ENCODE measurements at places on chromosomes 6 and 20. TPM values are rescaled to one million over a fixed set of nuclear protein-coding genes. Genes with fewer than 3 reads are reported as not detected.

The DDO gene
- 0.88 TPM for total RNA-seq

GRCh38 chr6:27492631-27493190 lies 19.8 kb upstream of the ZNF184 start:
- H3K4me1 ChIP-seq = no peaks in the 10 kb centered on the region
- no peak for DNase-seq
- H3K27me3 ChIP-seq = peaks cover 14% of the 10 kb centered on the region
- no peaks in the 10 kb centered on the region for H3K36me3 ChIP-seq
- H3K4me3 ChIP-seq = no peak overlapping the region

GRCh38 chr6:130935978-130936377 lies 108.8 kb downstream of the SMLR1 start:
- no peaks in the 10 kb centered on the region for H3K27me3 ChIP-seq
- peak overlapping the region; percentile 2 for H3K27ac ChIP-seq
- no peak for DNase-seq
- H3K36me3 ChIP-seq = no peaks in the 10 kb centered on the region
- H3K4me1 ChIP-seq = peaks cover 10% of the 10 kb centered on the region

DNA sequence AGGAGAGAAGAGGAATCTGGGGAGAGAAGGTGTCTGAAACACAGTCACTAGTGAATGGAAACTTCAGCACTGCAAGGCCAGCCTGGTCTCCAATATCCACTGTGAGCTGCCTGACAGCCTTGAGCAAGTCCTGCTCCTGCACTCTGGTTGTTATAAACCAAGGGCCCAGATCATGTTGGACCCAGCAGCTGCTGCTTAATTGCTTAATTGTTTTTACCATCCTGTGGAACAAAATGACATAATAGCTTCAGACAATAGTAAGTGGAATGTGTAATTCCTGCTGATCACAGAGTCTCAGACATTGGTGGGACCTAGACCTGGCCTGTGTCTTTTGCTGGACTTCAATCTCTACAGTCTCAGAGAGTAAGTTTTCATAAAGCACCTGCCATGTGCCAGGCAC lies 833.7 kb downstream of the TFAP2A start:
- H3K27me3 ChIP-seq = no peaks in the 10 kb centered on the region
- no peak for DNase-seq
- H3K27ac ChIP-seq = no peak overlapping the region
- H3K4me3 ChIP-seq = no peak overlapping the region
- H3K4me1 ChIP-seq = no peaks in the 10 kb centered on the region

The STX7 gene
- total RNA-seq = 61.9 TPM

DNA sequence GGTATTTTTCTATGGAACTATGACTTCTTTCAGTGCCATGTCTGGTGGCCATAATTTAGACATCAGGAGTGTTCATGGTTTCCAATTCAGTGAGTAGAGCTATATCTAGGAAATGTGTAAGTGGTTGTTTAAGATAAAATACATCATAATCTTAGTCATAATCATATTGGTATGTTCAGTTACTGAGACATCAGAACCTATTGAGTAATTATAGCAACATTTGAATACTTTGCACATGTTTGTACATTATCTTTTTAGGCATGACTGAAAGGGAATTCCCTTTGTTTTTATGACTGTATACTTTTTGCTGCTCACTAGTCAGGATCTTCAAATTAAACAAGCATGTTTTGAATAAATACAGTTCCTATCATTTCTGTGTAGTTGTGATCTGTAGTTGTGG lies 64.0 kb downstream of the STXBP5 start:
- H3K4me1 ChIP-seq = no peaks in the 10 kb centered on the region
- H3K4me3 ChIP-seq = no peak overlapping the region
- DNase-seq = no peak
- no peak overlapping the region for H3K27ac ChIP-seq
- H3K36me3 ChIP-seq = no peaks in the 10 kb centered on the region

GRCh38 chr6:107219851-107220250 lies 104.5 kb upstream of the BEND3 start:
- no peak for DNase-seq
- no peaks in the 10 kb centered on the region for H3K4me1 ChIP-seq
- H3K27ac ChIP-seq = no peak overlapping the region
- no peak overlapping the region for H3K4me3 ChIP-seq
- H3K27me3 ChIP-seq = no peaks in the 10 kb centered on the region

GRCh38 chr6:106014955-106015354 lies 71.2 kb upstream of the PRDM1 start:
- no peak for DNase-seq
- H3K27ac ChIP-seq = no peak overlapping the region
- no peaks in the 10 kb centered on the region for H3K4me1 ChIP-seq
- H3K36me3 ChIP-seq = no peaks in the 10 kb centered on the region
- no peak overlapping the region for H3K4me3 ChIP-seq

GRCh38 chr6:108596956-108597355 lies 36.2 kb downstream of the FOXO3 start:
- no peaks in the 10 kb centered on the region for H3K36me3 ChIP-seq
- H3K27me3 ChIP-seq = no peaks in the 10 kb centered on the region
- H3K4me1 ChIP-seq = peaks cover 15% of the 10 kb centered on the region
- H3K4me3 ChIP-seq = no peak overlapping the region

DNA sequence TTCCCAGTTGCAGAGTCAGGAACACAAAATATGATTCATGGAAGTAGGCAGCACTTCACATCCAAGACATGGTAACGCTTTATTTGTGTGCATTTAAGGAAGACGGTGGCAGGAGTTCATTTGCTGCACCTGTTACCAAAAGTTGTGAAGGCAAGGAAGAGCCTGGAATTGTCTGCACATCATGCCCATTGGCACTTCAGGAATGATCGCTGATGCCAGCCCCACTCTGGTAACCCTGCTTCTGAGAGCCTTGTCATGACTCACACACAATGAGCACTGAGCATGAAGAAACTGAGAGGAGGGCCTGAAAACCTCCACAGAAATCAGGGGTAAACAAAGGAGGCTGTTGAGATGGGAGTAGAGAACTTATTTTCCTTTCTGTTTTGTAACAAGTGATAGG lies 181.1 kb downstream of the RPS12 start:
- no peaks in the 10 kb centered on the region for H3K4me1 ChIP-seq
- no peak overlapping the region for H3K4me3 ChIP-seq
- no peak overlapping the region for H3K27ac ChIP-seq

- no peak overlapping the region for H3K4me3 ChIP-seq
- H3K27me3 ChIP-seq = no peaks in the 10 kb centered on the region
- no peaks in the 10 kb centered on the region for H3K36me3 ChIP-seq
- no peaks in the 10 kb centered on the region for H3K4me1 ChIP-seq
Observed at GRCh38 chr6:2103765-2104523, 141.5 kb downstream of the GMDS start.

- DNase-seq = no peak
- H3K27me3 ChIP-seq = peaks cover 36% of the 10 kb centered on the region
- no peaks in the 10 kb centered on the region for H3K36me3 ChIP-seq
- H3K4me1 ChIP-seq = no peaks in the 10 kb centered on the region
- no peak overlapping the region for H3K4me3 ChIP-seq
Observed at GRCh38 chr6:50815436-50816114, 3.1 kb upstream of the TFAP2B start.

DNA sequence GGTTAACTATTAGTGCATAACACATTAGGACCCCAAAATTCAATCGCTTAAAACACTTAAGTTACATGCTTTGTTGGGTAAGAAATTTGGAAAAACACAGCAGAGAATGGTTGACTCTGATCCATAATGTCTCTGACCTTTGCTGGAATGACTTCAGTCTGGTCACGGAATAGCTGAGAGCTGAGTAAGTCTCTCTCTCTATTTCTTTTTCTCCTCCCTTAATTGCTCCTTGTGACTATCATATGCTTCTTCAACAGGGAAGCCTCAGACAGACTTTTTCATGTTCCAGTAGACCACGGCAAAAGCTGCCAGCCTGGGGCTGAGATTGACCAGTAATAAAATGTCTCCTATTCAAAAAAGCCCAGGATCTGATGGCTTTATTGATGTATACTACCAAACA lies 4.8 kb downstream of the OR12D1 start:
- DNase-seq = no peak
- no peaks in the 10 kb centered on the region for H3K36me3 ChIP-seq
- no peaks in the 10 kb centered on the region for H3K27me3 ChIP-seq
- no peaks in the 10 kb centered on the region for H3K4me1 ChIP-seq
- H3K4me3 ChIP-seq = no peak overlapping the region

The PPP2R5D gene
- 28.7 TPM for total RNA-seq

DNA sequence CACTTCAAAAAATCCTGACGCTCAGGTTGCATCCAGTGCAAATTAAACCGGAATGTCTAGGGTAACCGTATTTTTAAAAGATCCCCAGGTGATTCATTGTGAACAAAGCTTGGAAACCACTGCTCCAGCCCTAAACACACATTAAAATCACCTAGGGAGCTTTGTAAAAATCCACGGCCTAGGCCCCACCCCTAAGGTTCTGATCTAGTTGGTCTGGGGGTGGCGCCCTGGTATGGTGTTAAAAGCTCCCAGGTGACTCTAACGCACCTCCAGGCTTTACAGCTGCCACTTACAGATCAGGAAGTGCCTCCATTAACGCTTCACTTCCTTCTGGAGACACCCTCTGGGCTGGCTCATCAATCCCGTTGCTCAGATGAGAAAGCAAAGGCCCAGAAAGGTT lies 92.2 kb downstream of the GRM4 start:
- no peak for DNase-seq
- no peak overlapping the region for H3K4me3 ChIP-seq
- no peaks in the 10 kb centered on the region for H3K27me3 ChIP-seq
- no peak overlapping the region for H3K27ac ChIP-seq
- H3K4me1 ChIP-seq = no peaks in the 10 kb centered on the region

DNA sequence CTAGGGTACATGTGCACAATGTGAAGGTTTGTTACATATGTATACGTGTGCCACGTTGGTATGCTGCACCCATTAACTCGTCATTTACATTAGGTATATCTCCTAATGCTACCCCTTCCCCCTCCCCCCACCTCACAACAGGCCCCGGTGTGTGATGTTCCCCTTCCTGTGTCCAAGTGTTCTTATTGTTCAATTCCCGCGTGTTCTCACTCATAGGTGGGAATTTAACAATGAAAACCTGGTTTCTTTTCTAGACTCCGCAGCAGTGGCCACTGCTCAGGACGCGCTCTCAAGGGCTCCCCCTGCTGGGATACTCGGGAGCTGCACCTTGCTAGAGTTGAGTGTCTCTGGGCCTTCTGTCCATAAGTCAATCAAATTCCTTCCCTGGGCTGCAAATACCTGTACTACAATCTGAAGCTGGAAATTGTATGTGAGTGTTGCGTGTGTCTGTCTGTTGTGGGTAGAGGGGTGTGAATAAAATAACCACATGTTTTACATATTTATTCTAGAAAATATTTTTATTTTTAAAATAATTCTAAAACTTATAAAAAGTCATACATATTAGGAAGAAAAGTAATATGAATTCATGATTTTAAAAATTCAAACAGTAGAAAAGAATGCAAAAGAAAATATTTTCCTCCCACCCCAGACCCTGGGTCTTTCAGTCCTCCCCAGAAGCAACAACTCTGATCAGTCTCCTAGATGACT lies 8.2 kb upstream of the CEP250 start:
- DNase-seq = peak; percentile 79
- no peaks in the 10 kb centered on the region for H3K36me3 ChIP-seq
- H3K4me1 ChIP-seq = no peaks in the 10 kb centered on the region
- H3K4me3 ChIP-seq = no peak overlapping the region
- no peak overlapping the region for H3K27ac ChIP-seq

The HRH3 gene
- total RNA-seq = not detected

- H3K27ac ChIP-seq = no peak overlapping the region
- H3K36me3 ChIP-seq = no peaks in the 10 kb centered on the region
- H3K4me3 ChIP-seq = no peak overlapping the region
Observed at GRCh38 chr6:158109748-158110147, 58.3 kb downstream of the SERAC1 start.

DNA sequence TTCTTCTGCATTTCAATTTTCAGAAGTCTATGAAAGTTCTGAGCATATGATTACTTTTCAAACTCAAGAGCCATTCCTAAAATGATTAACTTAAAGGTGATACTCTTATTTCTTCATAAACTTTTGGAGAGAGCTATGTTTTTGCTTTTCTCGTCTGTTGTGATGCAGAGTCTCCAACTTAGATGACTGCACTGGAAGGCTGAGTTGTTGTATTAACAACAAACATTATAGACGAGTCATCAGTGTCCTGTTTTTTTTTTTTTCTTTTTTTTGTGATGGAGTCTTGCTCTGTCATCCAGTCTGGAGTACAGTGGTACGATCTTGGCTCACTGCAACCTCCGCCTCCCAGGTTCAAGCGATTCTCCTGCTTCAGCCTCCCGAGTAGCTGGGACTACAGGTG lies 101.9 kb downstream of the CD109 start:
- H3K4me1 ChIP-seq = peaks cover 15% of the 10 kb centered on the region
- H3K4me3 ChIP-seq = no peak overlapping the region
- H3K36me3 ChIP-seq = no peaks in the 10 kb centered on the region

GRCh38 chr20:24132246-24132645 lies 143.7 kb upstream of the GGTLC1 start:
- H3K27me3 ChIP-seq = no peaks in the 10 kb centered on the region
- no peak overlapping the region for H3K4me3 ChIP-seq
- H3K4me1 ChIP-seq = no peaks in the 10 kb centered on the region
- no peaks in the 10 kb centered on the region for H3K36me3 ChIP-seq
- DNase-seq = no peak

The MCHR2 gene
- total RNA-seq = not detected

DNA sequence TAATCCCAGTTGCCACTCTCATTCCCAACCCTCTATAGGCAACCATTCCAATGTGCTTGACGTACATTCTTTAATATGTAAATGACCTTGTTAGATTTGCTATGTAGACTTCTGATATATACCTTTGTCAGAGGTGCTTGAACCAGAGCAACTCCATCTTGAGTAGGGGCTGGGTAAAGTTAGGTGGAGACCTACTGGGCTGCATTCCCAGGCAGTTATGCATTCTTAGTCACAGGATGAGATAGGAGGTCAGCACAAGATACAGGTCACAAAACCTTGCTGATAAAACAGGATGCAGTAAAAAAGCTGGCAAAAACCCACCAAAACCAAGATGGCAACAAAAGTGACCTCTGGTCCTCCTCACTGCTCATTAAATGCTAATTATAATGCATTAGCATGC lies 8.3 kb upstream of the HM13 start:
- no peak overlapping the region for H3K4me3 ChIP-seq
- DNase-seq = no peak
- no peaks in the 10 kb centered on the region for H3K36me3 ChIP-seq
- H3K4me1 ChIP-seq = no peaks in the 10 kb centered on the region
- no peak overlapping the region for H3K27ac ChIP-seq
- H3K27me3 ChIP-seq = no peaks in the 10 kb centered on the region

DNA sequence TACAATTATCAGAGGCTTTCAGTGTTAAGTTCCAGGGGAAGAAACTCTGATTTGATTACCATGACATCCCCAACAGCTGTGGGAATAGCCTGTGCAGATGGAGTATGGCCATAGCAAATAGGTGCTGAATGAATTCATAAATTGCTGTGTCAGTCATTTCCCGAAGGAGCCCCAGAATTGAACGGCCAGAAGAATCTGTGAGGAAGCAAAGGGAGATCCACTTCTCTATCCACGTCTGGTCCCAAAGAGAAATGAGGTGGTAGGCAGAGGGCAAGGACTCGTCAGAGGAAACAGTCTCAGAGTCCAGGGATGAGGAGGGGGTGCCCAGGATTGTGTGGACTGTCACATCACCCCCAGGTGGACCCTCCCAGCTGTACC lies 3.1 kb upstream of the TAF8 start:
- DNase-seq = no peak
- H3K36me3 ChIP-seq = no peaks in the 10 kb centered on the region
- H3K4me1 ChIP-seq = peaks cover 32% of the 10 kb centered on the region
- H3K4me3 ChIP-seq = peak overlapping the region; percentile 80
- no peaks in the 10 kb centered on the region for H3K27me3 ChIP-seq

The LST1 gene
- 229 TPM for total RNA-seq

Measured in uterus (tissue), 4 donors.